ENCODE measurements at places on chromosomes 2 and 18.

DNA sequence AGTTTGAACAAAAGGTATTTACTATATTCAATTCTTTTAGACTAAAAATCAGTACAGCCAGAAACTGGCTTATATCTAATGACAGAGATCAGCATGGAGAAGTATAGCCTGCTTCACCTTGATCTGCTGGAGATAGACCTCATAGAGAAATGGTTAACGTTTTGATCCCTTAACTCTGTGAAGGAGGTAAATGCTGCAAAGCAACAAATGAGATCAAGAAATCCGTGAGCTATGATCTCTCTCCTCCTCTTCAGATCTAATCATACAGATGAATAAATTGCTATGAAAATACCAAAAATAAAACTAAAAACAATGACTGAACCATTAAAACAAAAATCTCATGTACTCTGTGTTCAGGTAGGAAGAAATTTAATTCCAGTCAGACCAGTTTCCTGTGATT lies 42.8 kb downstream of the KLHL14 start:
- no peak for DNase-seq

DNA sequence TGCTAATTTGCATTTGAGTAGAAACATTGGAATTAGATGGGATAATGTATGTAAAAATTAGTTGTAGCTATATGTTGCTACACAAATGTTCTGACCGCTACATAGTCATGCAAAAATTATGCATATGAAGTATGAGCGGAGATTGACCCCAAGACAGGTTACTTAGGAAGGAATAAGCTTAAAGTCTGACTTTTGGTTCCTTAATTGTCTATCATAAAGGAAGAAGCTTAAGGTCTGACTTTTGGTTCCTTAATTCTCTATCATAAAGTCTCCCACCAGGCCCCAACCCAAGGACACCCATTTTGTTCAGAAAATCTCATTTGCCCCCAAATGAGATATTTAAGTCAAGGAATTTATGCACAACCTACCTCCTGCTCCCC lies 106.5 kb downstream of the EVA1A start:
- DNase-seq, result no peak

DNA sequence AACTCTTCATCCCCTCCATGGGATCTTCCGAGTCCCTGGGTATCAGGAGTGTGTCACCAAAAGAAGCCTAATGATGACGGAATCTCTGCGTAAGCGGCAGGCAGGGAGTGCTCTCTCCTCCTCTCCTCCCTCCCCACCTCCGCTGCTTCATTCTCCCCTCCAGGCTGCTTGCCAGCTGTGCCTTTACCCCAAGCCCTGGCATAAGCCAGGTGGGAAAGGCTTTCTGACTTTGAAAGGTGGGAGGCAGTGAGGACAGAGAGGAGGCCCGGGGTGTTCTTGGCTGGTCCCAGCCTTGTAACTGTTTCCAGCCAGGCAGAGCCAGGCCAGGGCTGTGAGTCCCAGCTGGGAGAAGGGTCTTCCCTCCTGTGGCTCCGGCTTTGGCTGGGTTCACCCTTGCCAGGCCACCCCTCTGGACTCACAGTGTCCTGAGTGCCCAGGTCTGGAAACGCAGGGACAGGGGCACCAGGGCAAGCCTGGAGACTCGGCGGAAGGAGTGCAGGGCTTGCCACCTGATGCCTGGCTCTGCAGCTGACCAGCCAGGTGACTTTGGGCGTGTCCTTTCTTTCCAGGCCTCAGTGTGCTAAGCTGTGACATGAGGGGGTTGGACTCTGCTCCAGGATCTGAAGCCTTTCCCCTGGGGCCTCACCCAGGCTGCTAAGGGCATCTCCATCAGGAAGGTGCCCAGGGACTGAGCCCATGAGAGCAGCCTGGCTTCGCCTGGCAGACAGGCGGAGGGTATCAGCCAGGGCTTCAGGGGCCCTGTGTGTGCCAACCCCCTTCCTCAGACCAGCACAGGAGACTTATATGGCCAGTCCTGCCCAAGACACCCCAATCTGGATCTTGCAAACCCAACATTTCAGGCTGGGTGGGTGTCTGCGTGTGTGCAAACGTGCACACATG lies 32.7 kb upstream of the HPCAL1 start:
- DNase-seq, result no peak

- DNase-seq, result no peak
These were observed 71.7 kb downstream of the LONRF2 start for GRCh38 chr2:100250645-100251044.

DNA sequence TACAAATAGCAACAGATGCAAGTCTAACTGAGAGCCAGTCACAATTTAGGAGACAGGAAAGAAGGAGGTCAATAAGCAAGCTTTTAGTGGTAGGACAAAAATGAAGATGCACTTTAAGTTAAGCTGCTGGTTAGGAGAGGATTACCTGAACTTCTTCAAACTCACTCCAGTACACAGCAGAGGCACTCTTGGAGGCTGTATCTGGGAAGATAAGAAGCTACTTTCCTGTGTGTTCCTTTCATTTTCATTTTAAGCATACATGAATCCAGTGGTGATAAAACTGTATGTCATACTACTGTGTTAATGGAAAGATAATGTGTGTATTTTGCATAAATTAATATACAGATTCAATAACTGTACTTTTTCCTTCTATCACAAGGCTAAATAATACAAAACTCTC lies 49.6 kb downstream of the HYCC2 start:
- DNase-seq, result no peak

GRCh38 chr2:105747991-105748390 lies 3.3 kb downstream of the NCK2 start:
- DNase-seq, result no peak

DNA sequence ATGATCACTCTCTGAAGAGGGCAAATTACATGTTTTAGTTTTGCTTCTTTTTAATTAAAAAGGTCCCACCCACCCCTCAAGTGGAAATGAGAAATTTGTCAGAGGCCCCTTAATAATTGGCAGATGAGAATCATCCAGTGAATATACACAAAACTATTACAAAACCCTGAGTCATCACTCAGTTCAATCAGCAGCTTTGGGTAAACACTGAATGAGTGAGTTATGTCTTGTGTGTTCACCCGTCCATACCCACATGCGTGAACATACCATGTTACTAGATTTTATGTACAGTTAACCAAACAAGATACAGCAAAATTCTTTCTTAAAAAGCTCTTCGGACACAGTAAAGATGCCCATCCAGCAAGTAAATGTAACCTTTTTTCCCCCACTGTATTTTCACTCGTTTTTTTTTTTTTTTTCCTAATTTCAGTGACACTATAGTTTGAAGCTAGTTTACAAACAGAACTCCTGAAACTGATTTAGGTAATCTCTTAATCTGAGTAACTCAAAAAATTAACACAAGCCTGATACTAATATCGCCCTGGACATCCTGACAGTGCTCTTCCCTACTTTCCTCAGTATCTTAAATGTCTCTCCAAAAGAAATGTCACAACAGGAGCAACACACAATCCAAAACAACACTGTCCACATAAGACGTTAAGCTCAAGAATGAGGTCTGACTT lies 1.4 kb downstream of the PSME4 start:
- peak; percentile 71 for DNase-seq

GRCh38 chr18:37476182-37476581 lies 89.4 kb downstream of the CELF4 start:
- no peak for DNase-seq
